HTR-8/SVneo (cell line): ENCODE measurements at places on chromosomes 1 and 21.

DNA sequence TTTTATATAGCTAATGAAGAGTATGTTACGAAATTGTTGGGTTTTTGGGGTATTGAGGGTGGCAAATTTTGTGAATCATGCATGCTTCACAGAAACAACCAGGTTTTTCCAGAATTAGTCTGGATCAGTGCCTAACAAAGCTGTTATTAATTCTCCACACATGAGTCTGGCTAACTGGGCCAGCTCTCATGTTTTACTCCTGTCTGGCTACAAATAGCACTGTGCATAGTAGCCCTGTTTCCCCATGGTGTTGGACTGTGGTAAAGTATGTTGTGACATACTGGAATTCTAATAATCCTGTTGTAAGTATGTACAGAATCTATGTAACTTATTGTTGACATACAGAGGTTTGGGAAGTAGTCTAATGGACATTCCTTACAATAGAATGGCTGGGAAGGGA is 35.8 kb downstream of the S100B start:
- DNase-seq = no peak

- no peak for DNase-seq
Observed at GRCh38 chr1:104905322-104905721, 1155.6 kb downstream of the AMY1C start.

- peak; percentile 62 for DNase-seq
Observed at GRCh38 chr1:201676197-201676596, 137.3 kb downstream of the NAV1 start.

DNA sequence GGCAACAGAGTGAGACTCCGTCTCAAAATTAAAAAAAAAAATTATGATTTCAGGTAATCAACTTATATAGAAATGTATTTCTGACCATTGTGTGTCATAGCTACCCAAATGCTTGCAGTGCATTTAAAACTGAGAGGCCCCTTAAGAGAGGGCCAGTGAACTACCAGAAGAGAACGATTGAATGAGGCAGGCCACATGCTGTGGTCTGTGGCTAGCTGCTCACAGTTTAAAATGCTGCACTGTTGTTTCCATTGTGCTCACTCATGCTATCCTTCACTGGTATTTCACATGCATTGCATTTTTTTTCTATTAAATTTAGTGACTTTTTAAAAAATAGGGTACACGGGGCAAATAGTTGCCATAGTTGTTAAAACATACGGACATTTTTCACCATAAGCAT is 26.0 kb downstream of the CHML start:
- no peak for DNase-seq

DNA sequence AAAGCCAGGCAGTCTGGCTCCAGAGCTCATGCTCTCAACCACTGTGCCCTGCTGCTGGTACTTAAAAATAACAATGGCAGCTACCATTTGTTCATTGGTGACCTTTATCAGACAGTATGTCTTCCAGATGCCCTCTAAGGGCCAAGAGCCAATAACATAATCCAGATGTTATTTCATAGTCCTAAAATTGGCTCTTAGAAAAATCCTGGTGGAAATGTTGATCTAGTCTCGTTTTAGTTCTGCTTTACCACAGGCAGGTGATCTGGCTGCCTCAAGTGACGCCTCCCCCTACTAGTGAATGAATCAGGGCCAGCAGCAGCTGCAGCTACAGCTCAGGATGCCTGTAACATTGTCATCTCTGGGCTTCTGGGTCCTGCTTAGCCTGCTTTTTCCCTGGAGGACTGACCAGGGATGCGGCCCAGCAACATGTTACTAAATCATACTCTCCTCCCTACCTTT is 12.6 kb upstream of the HMGN2 start:
- no peak for DNase-seq

GRCh38 chr1:168686666-168687065 is 42.3 kb downstream of the DPT start:
- no peak for DNase-seq

- DNase-seq = no peak
Observed at GRCh38 chr21:36981049-36981391, 14.6 kb upstream of the HLCS start.

DNA sequence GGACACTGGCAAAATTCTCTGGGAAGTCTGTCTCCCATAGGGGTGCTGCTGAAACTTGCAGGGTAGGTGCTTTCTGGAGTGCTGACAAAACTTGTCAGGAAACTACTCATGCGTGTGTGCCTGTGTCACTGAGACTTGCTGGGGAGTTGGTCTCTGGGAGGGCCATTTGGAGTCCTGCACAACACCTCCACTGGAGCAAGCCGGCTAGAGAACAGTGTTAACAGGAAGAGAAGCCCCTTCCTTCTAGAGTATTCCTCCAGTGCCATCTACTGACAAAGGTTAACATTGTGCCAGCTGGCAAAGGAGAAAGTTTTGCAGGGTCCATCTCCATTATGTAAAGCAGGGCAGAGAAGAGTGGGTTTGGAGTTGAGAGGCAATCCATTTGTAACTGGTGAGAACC is 30.0 kb downstream of the ZMYM4 start:
- peak; percentile 15 for DNase-seq

- no peak for DNase-seq
Observed at GRCh38 chr1:11942280-11942679, 7.8 kb downstream of the PLOD1 start.

- DNase-seq = no peak
Observed at GRCh38 chr1:117709249-117709691, 103.4 kb downstream of the TENT5C start.

DNA sequence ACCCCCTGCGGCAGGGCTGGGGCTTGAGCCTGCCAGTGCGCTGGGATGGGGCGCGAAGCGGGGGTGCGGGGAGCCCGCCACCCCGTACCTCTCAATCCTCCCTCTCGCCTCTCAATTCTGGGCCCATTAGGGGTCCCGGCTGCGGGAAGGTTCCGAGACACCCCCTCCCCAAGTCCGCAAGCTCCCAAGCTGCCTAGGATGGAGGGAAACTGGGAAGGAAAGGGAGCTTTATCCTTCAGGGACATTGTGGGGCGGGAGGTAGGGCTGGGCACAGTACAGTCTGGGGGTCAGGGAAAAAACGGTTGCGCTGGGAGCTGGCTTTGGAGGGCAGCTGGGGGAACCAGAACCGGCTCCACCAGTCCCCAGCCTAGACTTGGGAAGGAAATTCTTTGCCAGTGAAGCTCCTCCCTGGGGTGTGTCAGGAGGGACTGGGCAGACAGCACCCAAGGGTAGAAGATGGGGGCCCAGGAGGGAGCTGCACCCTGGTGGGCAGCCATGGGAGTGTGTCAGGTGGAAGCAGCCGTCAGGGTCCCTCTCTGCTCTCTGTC is 904 bp downstream of the GJB3 start:
- no peak for DNase-seq

DNA sequence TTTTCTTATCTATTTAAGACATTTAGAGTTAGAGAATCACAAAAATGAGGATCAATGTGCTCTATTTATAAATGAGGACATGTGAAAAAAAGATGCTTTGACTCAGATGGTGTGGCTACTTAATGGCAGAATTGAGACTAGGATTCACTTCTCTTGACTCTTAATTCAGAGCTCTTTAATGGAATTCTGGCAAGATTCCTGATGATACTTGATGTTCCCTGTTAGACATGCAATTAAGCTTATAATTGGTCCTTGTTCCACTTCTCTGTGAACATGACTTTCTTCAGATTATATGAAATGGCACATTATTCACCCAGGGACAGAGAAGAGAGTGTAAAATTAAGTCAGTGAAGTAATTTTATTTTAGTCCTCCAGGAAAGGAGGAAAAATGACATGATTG is 165.3 kb downstream of the LRRC7 start:
- DNase-seq = no peak

DNA sequence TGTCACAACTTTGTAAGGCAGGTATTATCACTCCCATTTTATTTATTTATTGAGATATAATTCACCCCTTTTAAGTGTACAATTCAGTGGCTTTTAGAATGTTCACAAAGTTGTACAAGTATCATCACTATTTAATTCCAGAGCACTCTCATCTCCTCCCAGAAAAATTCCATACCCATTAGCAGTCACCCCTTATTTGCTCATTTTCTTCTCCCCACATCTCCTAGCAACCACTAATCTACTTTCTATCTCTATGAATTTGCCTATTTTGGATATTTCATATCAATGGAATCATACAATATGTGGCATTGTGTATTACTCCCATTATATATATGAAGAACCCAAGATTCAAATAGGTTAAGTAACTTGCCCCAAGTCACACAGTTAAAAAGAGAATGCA is 7.0 kb downstream of the DSTYK start:
- no peak for DNase-seq

DNA sequence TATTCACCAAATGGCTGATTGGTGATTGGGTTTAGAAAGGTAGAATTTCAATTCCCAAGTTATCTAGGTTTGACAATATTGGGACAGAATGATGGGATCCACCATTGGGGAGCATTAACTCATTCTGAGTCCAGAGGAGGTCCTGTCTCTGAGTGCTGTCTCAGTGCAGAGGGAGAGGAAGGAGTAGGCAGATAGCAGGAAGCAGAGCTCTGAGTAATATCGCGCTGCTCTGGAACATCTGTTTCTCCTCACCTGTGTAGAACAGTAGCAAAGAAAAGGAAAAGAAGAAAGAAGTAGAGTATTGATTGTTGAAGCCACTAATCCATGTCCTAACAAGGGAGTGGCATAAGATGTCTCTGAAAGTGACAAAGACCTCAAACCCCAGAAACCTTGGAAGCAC is 1657.8 kb downstream of the MRPL39 start:
- no peak for DNase-seq

- no peak for DNase-seq
Observed at GRCh38 chr1:203324105-203325025, 19.0 kb downstream of the BTG2 start.

- no peak for DNase-seq
Observed at GRCh38 chr1:11053758-11054137, 6.1 kb downstream of the SRM start.

DNA sequence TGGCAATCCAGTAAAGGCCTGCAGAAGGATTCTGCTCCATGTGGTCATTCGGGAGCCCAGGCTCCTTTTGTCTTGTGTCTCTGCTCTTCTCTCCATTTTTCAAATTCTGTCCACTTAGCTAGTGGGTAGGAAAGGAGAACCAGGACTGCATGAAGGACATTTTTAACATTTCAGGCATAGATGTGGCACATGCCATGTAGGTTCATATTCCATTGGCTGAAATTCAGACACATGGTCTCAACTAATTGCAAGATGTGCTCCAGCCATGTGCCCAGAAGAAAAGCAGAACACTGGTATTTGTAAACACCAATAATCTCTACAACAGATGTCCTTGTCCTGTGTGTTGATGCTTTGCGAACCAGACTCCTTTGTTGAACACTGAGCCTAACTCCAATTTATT is 85.2 kb upstream of the WLS start:
- DNase-seq = no peak

DNA sequence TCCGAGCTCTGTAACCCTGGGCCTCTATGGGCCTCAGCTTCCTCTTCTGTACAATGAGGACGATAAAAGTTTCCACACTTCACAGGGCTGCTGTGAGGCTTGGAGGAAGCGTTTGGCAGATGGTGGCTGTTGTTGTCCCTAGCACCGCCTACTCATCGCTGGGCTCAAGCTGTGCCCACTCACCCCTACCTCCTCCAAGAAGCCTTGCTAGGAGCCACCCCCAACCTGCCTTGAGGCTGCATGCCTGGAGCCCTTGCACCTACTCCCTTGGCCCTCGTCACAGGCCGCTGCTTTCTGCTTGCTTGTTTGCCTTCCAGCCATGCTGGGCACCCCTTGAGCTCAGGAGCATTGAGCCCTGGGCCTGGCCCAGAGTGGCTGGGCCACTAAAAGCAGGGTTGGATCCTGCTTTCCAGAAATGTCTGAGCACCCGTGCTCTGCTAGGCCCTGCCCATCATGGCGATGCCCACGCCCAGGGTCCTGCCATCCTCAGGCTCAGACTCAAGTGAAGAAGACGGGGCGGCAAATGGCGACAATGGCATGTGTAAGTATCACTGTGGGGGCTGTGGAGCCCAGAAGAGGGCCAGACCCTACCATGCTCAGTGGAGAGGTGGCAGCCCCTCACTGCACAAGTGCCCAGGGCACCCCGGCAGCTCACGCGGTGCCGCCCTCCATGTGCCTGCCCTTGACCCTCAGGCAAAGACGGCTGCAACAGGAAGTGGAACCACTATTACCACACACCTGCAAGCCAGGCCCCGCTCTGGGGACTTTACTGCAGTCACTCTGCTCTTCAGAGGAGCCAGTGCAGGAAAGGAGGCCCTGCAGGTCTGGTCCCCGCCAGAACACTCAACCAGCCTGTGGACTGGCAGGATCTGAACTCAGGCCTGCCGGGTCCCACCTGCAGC is 9.5 kb downstream of the SH3BGRL3 start:
- DNase-seq = no peak

GRCh38 chr1:160081261-160081936 is at the start of gene KCNJ9:
TSS of gene KCNJ9 (plus strand) at chr1:160081538. CDS start at chr1:160084031, 2,493 bp downstream.
- DNase-seq = no peak

DNA sequence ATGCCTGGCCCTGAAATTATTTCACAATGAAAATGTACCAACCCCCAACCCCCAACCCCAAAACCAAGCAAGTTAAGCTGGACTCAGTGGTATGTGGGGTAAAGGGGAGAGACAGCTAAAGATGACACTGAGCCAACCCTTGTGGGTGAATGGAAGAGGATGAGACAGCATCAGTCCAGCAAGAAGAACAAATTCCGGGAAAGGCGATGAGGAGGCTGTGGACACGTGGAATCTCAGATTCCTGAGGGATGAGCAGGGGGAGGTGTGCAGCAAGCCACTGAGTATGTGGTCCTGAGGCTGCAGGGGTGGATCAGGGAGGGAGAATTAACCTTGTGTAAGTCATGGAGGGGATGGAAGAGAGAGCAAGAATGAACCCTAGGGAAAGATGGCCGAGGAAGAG is 14.4 kb upstream of the ZNF362 start:
- no peak for DNase-seq

- DNase-seq = peak; percentile 0
Observed at GRCh38 chr1:78884685-78885452, 121.7 kb downstream of the ADGRL4 start.

GRCh38 chr1:49971088-49971487 is 52.7 kb downstream of the AGBL4 start:
- no peak for DNase-seq

GRCh38 chr1:10832703-10833102 is 36.3 kb upstream of the CASZ1 start:
- no peak for DNase-seq

DNA sequence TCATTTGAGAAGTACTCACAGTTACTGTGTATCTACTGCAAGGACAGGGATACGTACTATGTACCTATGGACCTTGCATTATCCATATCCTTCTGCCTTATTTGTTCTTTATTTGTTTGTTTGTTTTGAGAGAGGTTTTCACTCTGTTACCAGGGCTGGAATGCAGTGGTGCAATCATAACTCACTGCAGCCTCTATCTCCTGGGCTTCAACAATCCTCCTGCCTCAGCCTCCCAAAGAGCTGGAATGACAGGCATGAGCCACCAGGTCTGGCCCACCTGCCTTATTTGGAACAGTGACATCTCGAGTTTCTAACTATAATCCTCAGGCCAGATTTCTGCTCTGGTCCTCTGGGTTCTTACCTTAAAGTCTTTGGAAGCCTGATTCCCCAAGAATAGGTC is 395.5 kb upstream of the PKN2 start:
- no peak for DNase-seq

DNA sequence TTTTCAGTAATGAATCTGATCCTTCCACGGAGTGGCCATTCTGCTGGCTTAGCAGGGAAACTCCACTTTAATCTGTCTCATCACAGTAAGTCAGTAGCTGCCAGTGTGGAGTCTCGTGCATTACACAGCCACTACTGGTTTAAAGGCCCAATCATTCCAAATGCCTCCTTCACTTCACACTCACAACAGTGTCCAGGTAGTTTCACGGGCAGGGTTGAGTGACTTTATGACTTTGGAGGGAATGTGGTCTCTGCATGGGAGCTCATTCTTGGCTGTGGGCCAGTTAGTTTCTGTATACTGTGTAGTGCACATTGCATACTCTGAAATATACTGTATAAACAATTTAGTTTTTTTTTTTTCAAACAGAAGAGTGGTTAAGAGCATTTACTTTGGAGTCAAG is 34.6 kb upstream of the C1orf87 start:
- DNase-seq = no peak
